ENCODE measurements at places on chromosomes 3 and 15.
A peak's percentile ranks its signal among the peaks of the same experiment; 100 is the strongest.

- DNase-seq, result no peak
These were observed 14.4 kb downstream of the ATP13A3 start for GRCh38 chr3:194472290-194472920.

DNA sequence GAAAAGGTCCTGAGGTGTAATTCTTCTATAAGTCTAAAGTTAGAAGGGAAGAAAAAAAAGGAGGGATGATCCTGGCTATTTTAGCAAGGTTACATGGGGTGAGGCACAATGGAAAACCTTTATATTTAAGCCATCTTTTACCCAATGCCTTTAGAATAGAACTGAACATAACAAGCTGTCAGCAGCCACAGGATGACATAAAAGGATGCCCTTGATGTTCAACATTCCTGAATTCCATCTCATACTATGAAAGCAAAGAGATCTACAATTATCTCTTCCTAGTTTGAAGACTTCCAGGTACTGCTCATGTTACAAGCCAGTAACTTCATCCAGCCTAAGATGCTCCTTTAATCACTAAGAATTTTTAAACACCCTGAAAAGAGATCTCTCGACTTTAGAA, 26.9 kb downstream of the NEK10 start:
- DNase-seq, result no peak

- no peak for DNase-seq
These were observed 1078.2 kb downstream of the ZPLD1 start for GRCh38 chr3:103513003-103513402.

DNA sequence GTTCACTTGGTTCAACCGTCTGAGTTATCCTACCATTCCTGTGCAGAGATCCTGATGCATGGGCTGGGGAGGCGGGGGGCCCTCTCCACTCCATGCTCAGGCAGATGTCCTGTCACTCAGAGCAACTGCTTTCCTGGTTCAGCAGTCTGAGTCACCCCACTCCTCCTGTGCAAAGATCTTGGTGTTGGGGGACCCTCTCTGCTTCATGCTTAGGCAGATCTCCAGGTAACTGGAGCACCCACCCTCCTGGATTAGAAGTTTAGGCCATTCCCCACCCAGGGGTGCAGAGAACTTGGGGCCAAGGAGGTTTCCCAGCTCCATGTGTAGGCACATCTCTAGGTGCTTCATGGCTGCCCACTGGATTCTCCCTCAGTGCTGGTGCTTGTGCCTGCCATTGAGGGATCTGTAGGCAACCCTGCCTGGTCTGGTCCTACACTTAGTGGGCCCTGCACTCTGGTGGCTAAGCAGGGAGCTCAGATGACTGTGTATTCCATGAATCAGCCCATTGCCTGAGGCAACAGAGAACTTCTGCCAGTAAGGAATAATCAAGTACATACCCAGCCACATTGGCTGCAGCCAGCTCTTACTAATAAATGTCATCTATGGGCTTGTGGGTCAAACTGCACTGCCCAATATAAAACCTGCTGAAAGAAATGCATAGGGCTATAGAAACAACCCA, 465.4 kb upstream of the THBS1 start:
- no peak for DNase-seq

GRCh38 chr15:45199136-45199810, 11.5 kb upstream of the SHF start:
- peak; percentile 14 for DNase-seq

DNA sequence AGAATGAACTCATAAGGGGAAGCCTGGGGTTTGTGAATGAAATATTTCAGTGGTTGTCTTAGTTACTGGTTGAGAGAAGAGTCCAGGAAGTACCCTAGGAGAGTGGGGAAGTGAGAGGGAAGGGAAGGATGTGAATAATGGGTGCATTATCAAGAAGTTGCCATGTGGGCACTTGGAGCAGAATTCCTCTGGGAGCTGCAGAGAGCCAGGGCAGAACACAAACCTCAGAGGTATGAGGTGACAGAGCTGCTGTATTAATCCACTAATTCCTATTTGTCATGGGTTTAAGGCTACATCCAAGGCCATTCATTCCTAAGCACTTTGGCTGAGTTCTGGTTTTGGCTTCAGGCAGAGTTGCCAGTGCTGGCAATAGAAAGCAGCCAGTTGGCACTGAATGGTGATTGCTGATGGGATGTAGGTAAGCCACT, 29.0 kb downstream of the NDUFB4 start:
- no peak for DNase-seq

GRCh38 chr3:138539352-138539751, 54.7 kb downstream of the CEP70 start:
- DNase-seq, result no peak

DNA sequence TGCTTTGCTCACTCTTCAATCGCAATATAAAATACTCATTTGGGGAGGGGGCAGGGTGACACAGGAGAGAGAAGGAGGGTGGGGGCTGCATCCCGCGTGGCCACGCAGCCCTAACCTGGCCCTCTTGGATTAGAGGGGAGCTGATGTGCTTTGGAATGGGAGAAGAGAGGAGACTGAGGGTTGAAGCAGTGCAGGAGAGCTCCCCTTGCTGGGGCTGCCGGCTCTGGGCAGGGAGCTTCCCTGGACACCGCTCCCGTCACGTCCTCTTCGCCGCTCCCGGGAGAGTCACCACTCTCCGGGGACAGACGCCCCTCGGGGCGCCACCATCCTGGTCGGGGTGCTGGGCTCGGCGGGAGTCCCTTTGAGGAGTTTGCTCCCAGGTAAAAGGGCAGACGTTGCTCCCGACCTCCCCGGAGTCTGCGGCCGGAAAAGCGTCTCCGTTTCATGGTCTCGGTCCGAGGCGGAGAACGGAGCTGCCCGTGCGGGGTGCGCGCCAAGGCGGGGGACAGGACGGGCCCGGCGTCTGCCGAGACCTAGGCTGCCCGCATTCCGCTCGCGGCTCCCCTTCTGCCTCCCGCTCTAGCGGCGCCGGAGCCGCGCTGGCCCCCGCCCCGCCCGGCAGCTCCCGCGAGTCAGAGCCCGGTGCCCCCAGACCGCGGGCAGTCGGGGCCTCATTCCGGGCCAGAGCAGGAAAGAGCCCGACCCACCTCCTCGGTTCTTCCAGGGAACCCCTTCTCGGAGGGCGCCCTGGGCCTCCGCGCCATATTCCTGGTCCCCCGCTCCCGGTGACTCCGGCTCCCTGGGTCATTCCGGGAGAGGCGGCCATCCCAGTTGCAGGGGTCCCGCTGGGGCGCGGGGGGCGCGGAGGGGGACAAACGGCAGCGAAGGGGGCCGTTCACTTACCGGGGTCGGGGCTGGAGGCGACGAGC, 603 bp downstream of the SLC7A14 start:
- DNase-seq, result no peak

- DNase-seq, result no peak
These were observed 175.0 kb downstream of the PDZRN3 start for GRCh38 chr3:73449774-73450173.

GRCh38 chr15:74343797-74344127, 23.7 kb downstream of the CYP11A1 start:
- no peak for DNase-seq

DNA sequence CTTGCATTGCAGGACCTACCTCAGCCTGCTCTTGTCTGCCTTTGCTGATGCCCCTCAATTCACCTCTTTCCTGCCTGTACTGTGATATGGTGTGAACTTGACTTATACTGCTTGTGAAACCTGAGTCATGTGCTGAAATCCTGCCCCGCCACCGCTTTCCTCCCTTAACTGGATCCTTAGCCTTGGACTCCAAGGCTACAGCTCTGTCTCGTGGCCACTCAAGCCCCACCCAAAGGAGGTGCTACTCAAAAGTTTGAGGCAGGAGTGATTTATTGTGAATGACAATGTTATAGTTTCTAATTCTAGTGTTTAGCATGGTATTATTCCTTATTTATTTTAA, 56.1 kb downstream of the MYZAP start:
- DNase-seq, result no peak

GRCh38 chr3:195147649-195148080, 123.3 kb downstream of the XXYLT1 start:
- DNase-seq, result peak; percentile 25

DNA sequence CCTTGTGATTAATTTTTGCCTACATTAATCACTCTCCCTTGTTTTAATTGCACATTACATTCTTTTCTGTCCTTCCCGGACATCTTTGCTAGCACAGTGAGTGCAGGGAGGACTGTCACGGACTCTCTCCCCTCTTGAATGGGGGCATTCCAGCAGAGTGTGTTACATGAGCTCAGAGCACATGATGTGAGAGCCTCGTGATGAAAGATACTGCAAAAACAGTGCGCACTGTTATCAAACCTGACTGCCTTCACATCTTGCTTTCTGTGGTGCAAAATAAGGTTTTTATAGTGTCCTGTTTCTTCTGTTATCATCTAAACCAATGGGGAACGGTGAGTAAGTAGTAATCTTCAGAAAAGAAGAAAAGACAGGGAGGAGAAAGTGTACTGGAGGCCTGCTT, 167.5 kb downstream of the PGPEP1L start:
- no peak for DNase-seq

GRCh38 chr3:69763458-69763857, 24.2 kb downstream of the MITF start:
- no peak for DNase-seq

GRCh38 chr15:63407612-63408011, 26.0 kb upstream of the CA12 start:
- no peak for DNase-seq

- DNase-seq, result no peak
These were observed 838.5 kb downstream of the TUSC7 start for GRCh38 chr3:117547956-117548550.

DNA sequence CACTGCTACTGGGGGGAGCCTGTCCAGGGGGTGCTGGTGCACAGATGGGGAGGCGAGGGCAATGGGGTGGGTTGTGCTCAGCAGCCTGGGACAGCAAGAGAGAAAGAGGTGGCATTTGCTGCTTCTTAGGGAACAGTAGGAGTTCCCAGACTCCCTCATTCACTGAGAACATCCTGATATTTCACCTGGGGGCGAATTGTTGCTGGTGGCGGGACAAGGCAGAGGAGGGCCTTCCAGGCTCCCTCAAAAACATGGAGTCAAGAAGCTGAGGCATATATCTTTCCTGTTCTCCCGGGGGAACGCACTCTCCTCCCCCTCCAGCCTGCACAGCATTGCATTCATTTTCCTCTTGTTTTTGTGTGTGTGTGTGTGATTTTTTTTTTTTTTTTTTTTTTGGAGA, 65.7 kb downstream of the CDC25A start:
- no peak for DNase-seq

DNA sequence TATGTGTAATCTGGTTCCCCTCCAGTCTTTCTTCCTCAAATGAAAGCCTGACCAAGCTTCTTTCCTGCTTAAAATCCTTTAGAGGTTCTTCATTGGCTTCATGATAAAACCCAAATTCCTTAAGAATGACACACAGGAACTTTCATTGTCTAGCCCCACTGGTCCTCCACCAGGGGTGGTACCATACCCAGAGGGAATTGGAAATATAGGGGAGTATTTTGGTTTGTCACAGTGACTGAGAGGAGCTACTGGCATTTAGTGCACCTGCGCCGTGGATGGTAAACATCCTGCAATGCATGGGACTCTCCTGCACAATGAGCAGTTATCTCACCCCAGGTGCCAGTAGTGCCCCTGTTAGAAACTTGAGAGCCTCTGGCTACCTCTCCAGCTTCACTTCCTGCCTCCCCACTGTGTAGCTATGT, 10.8 kb downstream of the ZWILCH start:
- DNase-seq, result no peak

DNA sequence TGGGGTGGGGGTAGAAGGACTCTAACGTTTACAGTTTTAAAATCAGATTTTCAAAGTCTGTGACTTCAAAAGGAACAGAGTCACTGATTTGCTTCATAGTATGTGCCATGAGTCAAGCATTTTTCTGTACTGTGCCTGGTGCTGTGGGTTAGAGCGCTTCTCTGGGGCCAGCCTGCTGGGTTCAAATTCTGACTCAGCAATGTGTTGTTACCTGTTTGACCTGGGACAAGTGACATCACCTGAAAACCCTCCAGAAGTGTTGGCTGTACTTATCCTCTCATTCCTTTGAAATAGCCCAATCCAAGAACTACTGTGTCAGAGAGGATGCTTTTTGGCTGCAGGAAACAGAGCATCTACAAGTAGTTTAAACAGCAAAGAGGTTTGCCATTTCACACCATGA, 101.7 kb downstream of the LSM3 start:
- DNase-seq, result no peak

GRCh38 chr15:73926219-73927002, at the start of gene LOXL1:
LOXL1 (plus strand) TSS chr15:73926462; CDS start chr15:73926784, 322 bp downstream.
- DNase-seq, result no peak

DNA sequence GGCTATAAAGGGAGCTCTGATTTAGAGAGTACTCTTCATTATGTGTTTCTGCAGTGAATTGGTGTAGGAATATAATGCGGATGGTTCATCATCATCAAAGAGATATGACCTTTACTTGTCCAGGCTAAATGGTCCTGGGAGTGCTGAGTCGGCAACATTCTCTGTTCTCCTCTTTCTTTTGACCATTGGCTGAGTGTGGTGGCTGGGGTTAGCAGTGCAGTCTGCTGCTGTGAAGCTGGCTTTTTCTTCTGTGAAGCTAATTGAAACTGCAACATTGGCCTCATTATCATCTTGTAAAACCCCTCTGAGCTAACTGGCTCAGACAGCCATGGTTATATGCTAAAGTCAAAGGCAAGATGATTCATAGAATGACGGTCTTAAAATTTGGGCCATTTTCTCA, 83.8 kb downstream of the THRB start:
- DNase-seq, result no peak

- DNase-seq, result no peak
These were observed 27.3 kb upstream of the CCDC50 start for GRCh38 chr3:191301782-191302411.

DNA sequence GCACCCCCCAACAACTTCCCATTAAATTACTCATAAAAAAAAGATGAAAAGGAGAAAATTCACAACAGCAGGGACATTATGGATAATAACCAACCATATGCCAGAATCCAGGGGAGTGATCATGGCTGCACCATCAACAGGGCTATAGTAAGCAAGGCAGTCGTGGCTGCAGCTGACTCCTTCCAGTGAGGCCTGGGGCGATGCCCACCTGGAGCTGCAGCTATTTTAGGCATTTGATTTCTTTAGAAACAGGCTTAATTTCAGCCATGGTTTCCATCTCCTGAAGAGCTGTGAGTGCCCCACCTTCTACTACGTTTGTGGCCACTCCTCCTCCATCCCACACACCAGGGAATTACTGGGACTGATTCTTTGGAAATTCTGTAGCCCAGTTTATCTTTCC, 84.0 kb downstream of the MINAR1 start:
- no peak for DNase-seq

DNA sequence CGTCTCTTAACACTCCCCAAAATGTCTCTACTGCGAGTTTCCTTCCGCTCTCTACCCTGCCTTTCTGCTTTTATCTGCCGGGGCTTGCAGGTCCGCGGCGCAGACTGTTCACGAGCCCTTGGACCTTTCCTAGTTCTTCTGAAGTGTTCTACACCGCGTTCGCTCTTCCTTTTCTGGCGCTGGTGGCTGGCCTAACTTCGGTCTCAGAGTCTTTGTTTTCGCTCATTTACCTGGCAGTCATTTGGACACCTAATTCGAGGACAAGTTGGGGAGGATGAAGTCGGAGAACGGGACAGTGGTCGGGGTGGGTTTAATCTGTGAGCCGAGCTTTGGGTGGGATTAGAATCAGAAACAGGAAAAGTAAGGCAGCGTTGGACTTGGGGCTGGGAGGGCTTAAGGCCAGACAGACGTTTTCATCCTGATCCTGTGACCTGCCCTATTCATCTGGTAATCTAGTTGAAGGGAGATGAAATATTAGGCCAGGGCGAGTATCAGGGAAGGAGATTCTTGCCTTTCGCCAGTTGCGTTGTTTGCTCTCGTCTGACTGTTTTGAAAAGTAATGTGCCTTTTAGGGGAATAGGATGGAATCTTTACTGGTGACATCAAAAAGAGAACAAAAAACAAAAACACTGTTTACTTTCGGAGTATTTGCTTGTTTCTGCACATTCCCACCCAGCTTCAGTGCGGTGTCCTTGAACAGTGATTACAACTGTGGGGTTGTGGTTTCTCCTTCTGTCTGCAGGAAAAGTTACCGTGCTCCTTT, 1.8 kb downstream of the DIPK2A start:
- peak; percentile 57 for DNase-seq
